Left ventricle myocardium superior (tissue), 1 donor: ENCODE measurements at places on chromosomes 11 and 22. TPM values are rescaled to one million over a fixed set of nuclear protein-coding genes. Genes with fewer than 3 reads are reported as not detected.

Gene LRRC74B
- not detected for total RNA-seq

Gene C11orf65
- total RNA-seq, result 0.69 TPM

Gene THAP12
- total RNA-seq, result 19.0 TPM

Gene SHANK3
- total RNA-seq, result 22.9 TPM

Gene CLTCL1
- 9.6 TPM for total RNA-seq

Gene ARHGAP8
- total RNA-seq, result not detected

Gene TXNRD2
- 42.4 TPM for total RNA-seq

Gene MRGPRE
- 0.42 TPM for total RNA-seq

Gene OR5W2
- total RNA-seq, result not detected

Gene CFAP300
- total RNA-seq, result 0.20 TPM

Gene IFITM10
- 0.77 TPM for total RNA-seq

Gene MS4A8
- total RNA-seq, result not detected

Gene PGA5
- 0.40 TPM for total RNA-seq

Gene NAALADL1
- total RNA-seq, result 5.3 TPM

Gene APOBEC3B
- total RNA-seq, result 0.55 TPM

Gene OR10A2
- total RNA-seq, result not detected

Gene EFCAB6
- 1.5 TPM for total RNA-seq

Gene OR8G1
- total RNA-seq, result not detected

Gene OR5AS1
- total RNA-seq, result not detected

Gene SMC1B
- total RNA-seq, result not detected

Gene PANX1
- 17.4 TPM for total RNA-seq

Gene OOSP4B
- not detected for total RNA-seq

Gene RFPL1
- not detected for total RNA-seq

Gene TEX12
- not detected for total RNA-seq

Gene PHLDB1
- total RNA-seq, result 97.7 TPM

Gene KRTAP5-1
- not detected for total RNA-seq

Gene PATE2
- total RNA-seq, result not detected

Gene SCARF2
- 2.7 TPM for total RNA-seq

Gene OR56A1
- total RNA-seq, result not detected

Gene FOLR2
- total RNA-seq, result 21.9 TPM

Gene CDKN1C
- total RNA-seq, result 42.0 TPM

Gene SCN2B
- 19.6 TPM for total RNA-seq

Gene PRG3
- total RNA-seq, result not detected

Gene PKNOX2
- total RNA-seq, result 7.6 TPM

Gene KDM4E
- total RNA-seq, result not detected

Gene TAGLN
- 69.5 TPM for total RNA-seq

Gene GAS2
- total RNA-seq, result 13.0 TPM

Gene KCTD14
- 0.15 TPM for total RNA-seq

Gene SORL1
- total RNA-seq, result 11.9 TPM

Gene DSCAML1
- 1.2 TPM for total RNA-seq

Gene HIKESHI
- total RNA-seq, result 54.1 TPM

Gene OR6T1
- total RNA-seq, result not detected

Gene FAT3
- total RNA-seq, result 0.47 TPM

Gene USP47
- total RNA-seq, result 51.5 TPM

Gene OR52H1
- total RNA-seq, result not detected

Gene FAM83F
- 5.2 TPM for total RNA-seq

Gene GNAZ
- 3.3 TPM for total RNA-seq

Gene RASD2
- total RNA-seq, result 9.4 TPM

Gene YAP1
- total RNA-seq, result 98.6 TPM

Gene SMIM35
- total RNA-seq, result not detected

Gene UPK3A
- total RNA-seq, result 0.25 TPM
